Psoas muscle (tissue), 8 donors: ENCODE measurements at places on chromosomes 5 and 9.

- no peak for DNase-seq
Observed at GRCh38 chr9:122070728-122071515, 22.2 kb downstream of the TTLL11 start.

- DNase-seq, result no peak
Observed at GRCh38 chr9:88972401-88972800, 18.9 kb upstream of the S1PR3 start.

DNA sequence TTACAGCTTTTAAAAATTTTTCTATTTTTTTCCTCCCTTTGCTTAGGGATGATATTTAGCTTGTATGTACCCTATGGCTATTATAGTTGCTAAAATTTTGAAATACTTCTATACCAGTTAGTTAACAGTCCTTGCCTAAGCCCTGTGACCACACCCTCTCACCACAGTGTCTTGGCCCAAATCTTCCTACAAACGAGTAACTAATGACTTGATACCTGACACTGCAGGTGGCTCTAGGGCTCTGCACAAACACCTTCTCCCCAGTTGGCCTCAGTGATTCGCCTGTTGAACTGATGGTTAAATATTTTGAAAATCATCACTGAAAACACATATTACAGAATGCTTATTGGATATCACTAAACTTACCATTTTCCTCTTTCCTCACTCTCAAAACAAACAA, 449.6 kb upstream of the CHD1 start:
- no peak for DNase-seq

- DNase-seq, result no peak
Observed at GRCh38 chr5:155772009-155772662, 554.8 kb upstream of the SGCD start.

GRCh38 chr5:116982035-116982434, 407.4 kb upstream of the SEMA6A start:
- no peak for DNase-seq

- no peak for DNase-seq
Observed at GRCh38 chr9:20479419-20480155, 142.7 kb downstream of the MLLT3 start.
